Left forelimb (tissue), 1 donor: ENCODE measurements at places on chromosomes 4 and X.

DNA sequence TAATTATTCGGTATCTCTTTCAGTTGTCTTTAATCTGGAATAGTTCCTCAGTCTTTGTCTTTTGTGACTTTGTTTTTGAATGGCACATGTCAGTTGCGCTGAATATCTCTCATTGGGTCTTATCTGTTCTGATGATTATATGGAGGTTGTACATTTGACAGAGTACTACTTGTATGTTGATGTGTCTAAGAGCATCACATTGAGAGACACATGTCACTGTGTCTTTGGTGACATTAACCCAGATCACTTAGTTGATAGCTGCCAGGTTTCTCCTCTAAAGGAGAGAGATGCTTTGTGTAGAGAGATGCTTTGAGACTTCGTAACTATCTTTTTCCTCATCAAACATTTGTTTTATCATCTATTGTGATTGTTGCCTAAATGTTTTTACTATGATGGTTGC lies 92.1 kb downstream of the USP9X start:
- no peak for DNase-seq

DNA sequence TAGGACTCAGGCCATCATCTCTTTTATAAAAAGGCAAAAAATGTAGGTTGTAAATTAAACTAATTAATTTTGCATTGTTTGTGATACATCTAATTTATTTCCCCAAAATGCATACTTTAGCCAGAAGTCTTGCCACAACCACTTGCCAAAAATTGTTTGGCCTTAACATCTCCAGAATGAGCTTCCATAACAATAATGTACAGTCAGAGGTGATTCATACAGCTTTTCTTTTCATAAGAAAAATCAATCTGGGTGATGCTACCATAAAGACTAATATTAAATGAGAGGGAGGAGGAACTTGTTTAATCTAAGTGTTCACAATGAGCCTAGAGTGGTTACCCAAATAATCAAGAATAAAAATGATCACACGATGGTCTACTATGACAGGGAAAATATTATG lies 59.3 kb downstream of the AMMECR1 start:
- no peak for DNase-seq

DNA sequence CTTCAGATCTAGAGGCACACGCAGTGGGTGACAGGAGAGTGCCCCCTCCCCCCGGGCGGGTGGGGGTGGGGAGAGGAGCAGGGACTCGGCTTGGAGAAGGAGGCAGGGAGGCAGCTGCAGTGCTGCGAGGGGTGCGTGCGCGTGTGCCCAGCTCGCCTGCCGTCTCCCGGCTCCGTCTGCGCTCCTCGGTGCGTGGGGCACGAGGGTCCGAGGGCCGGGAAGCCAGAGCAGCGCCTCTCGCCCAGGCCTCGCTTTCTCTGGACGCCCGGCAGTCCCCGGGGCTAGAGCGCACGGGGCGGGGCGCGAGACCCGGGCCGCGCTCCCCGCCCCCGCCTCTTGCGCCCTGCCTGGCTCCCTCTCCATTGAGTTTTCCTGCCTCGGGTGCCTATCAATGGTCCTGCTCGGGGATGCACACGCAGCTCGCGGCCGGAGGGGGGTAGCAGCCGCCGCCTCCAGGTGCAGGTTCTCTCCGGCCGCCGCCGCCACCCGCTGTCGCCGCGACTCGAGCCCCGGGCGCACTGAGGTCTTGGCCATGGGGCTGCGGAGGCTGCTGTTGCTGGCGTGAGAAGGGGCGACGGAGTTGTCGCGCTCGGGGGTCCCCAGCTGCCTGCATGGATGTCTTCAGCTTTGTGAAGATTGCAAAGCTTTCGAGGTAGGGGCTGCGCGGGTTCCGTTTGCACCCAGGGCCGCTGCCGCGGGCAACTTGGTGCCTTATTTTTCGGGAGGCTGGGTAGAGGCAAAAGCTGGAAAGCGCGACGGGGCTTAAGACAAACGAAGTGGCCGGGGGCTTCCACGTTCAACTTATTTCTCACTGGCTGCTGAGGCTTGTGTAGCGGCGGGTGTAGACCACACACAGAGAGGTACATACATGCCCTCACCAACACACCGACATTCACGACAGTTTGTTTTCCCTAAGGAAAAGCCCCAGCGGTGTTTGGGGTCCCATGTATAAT lies at the start of gene FRMPD4:
TSS of gene FRMPD4 (plus strand) at position 113 of the 953 bp plus-strand sequence. CDS start at position 612, 499 bp downstream.
- DNase-seq, result no peak

DNA sequence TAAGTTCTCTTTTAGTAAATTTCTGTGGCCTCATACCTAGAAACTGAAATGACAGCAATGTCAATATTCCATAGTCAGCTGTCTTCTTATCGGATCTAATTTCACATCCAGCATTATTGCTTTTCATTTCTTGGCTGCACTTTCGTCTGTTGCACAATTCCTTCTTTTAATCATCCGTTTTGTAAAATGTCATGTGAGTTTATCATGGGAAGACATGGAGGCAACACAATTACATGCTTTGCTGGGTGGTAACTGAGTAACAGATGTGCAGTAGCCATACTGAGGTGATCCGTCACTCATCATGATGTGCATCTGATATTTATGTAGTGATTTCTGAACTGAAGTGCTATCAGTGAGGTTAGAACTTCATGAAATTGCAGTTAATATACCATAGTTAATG lies 68.3 kb upstream of the SLC7A11 start:
- no peak for DNase-seq

DNA sequence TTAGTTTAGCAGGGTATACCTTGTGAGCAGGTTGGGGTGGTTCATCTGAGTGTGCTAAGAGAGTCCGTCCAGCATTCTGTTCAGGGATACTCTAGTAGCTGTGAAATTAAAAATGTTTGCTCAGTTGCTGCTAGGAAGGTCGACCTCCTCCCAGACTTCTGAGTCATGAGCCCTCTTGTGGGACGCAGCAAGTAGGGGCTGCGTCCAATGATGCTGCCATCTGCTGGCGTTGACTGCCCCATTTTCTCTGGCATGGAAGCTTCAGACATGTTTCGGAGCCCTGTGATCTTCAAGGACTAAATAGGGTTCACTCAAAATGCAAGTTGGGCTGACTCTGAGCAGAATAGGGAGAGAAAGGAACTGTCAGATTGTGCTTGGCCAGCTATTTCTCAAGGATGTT lies 201.0 kb upstream of the ARSJ start:
- DNase-seq, result no peak

DNA sequence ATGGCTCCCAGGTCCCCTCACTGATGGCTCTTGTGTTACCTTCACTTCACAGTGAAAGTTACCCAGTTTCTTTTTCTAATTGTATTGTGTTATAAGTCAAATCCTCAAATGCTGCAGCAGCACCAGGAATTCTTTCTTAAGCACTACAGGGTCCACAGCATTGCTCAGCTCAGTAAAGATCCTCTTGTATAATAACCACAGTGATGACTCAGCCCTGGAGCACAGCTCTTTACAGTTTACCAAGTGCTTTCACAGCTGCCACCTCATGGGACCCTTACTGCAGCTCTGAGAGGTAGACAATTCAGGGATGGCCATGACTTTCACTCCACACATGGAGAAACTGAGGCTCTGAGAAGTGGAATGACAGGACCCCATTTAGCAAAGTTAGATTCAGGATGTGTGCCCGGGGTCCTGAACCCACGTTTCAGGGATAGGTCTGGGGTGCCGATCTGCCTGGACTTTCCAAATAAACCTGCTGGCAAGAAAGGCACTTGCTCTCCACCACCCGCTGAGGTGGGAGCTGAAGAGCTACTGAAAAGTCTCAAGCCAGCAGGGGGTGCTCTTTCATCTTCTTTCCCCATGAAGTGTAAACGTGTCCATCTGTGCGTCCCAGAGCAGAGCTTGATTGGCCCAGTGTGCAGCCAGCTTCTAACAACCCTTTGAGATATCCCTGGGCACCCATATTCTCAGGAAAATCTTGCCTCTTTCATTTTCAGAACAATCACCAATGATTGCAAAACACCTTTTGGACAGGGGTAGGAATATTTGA lies 35.7 kb upstream of the GABRQ start:
- no peak for DNase-seq

GRCh38 chr4:146114066-146114465 lies 61.5 kb upstream of the LSM6 start:
- DNase-seq, result no peak

DNA sequence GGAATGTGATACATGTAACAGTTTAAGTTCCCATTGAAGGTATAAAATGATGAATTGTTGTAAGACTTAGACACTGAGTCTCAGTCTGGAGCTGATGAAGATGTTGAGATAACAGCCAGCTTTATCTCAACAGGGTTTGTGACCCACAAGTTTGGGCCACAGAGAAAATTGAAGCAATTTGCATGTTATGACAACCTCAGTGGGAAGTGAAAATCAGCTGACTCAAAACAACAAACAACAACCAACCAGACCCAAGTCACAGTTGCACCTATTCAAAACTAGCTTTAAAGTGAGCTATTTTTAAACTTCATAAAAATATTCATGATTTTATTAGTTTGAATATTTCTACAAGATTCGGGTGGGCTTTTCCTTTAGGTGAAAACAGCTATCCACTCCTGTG lies 8.0 kb downstream of the SFRP2 start:
- DNase-seq, result no peak

DNA sequence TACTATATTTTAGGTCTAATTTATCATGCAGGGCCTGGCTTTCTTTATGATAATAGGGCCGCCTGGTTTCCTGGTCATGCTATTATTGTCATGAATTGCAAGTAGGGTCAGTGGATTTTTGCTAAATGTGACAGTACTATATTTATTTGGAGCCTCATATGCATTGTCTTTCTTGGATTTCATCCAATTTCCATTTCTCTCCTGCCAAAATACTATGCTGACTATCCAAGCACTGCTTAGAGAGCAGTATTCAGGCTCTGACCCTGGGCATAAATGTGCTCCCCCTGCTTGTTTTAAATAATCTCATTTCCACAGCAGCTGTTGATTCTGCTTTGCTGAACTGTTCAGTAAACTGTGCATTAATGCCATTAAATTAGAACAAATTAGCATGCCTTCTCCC lies 269.3 kb downstream of the GPM6A start:
- DNase-seq, result no peak

- no peak for DNase-seq
Measured at GRCh38 chr4:6408263-6408662, 64.2 kb downstream of the PPP2R2C start.

GRCh38 chr4:139815778-139816601 lies 150.4 kb downstream of the MGST2 start:
- no peak for DNase-seq

GRCh38 chrX:29834311-29834710 lies 381.1 kb upstream of the MAGEB2 start:
- DNase-seq, result no peak

DNA sequence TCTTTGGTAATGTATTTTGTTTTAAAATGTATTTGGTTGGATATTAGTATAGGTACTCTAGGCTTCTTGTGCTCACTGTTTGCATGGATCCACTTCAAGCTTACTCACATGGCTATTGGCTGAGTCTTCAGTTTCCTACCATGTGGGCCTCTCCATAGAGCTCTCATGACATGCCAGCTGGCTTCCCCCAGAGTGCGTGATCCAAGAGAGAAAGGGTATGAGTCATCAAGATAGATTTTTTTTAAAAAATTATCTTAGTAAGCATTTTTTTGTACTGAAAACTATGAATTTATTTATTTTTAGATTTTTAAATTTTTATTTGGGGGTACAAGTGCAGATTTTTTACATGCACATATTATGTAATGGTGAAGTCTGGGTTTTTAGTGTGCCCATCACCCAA lies 219.1 kb upstream of the AMOT start:
- no peak for DNase-seq

- DNase-seq, result no peak
Measured at GRCh38 chr4:89660444-89661172, 176.4 kb downstream of the SNCA start.

DNA sequence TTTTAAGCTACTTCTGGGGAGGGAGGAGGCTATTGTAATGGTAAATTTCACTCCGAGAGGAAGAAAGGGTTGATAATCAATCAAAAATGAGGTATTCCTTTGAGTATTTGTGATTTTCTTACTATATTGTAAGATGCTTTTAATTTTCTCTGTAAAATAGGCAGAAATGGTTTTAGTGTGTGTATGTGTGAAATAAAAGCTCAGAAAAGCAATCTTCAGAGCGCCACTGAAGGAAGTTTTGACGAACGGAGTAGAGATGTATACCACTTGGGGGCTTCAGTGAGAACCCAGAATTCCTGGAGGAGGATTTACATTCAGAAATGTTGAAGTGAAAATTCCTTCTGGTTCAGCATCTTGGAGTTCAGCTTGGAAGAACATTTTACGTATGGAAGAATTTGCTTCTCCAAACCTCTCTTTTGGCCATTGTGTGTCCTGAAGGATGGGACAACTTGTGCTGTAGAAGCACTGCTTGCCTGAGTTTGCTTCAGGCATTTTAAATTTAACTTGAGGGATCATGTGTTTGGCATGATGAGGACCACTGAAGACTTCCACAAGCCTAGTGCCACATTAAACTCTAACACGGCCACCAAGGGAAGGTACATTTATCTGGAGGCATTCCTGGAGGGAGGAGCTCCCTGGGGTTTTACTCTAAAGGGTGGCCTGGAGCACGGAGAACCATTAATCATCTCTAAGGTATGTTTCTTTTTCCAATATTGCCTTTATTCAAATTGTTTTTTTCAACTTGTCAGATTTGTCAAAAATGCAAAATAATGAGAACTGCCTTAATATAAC lies 695 bp downstream of the SHROOM3 start:
- no peak for DNase-seq

GRCh38 chr4:77845929-77846328 lies 16.7 kb upstream of the MRPL1 start:
- no peak for DNase-seq

DNA sequence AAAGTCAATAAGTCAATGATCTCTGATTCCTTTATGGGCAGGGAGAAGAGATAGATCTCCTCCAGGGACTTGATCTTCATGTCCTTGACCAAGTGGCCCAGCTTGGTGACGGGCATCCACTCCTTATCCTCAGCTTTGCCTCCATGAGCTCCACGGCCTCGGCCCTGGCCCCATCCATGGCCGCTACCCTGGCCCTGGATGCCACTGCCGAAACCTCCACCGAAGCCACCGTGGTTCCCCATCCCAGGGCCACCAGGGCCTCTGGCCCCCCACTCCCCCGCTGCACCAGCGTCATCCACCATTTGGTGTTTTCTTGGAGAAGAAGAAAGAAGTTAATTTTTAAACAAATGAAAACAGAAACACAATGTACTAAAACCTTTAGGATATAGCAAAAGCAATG lies 518.1 kb downstream of the GRXCR1 start:
- no peak for DNase-seq

- DNase-seq, result no peak
Measured at GRCh38 chr4:15992167-15992485, 29.2 kb upstream of the FGFBP2 start.

GRCh38 chrX:31260351-31260750 lies 188.5 kb upstream of the FTHL17 start:
- no peak for DNase-seq

GRCh38 chr4:121030131-121030530 lies 42.2 kb downstream of the NDNF start:
- no peak for DNase-seq

DNA sequence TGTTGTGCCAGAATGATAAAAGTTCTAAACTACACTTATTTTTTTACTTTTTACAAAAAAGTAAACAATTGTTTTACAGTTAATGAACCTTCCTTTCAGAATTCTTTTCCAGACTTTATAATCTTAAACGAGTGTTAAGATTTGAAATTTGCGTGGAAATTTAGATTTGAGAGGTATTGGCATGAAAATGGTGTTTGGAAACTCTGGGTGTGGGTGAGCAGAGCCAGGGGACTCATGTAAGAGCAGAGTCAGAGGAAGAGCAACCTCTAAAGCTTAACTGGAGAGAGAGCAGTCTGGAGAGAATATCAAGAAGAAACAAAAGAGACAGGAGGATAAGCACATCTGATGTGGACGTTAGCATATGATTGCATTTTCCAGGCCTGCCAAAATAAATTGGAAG lies 48.2 kb downstream of the MMRN1 start:
- DNase-seq, result no peak
